ENCODE measurements at places on chromosomes 13 and 19.

GRCh38 chr13:43274881-43275280 lies 251.5 kb downstream of the DNAJC15 start:
- no peak for DNase-seq

- no peak for DNase-seq
These were observed 77.3 kb upstream of the GPR183 start for GRCh38 chr13:99384468-99384867.

DNA sequence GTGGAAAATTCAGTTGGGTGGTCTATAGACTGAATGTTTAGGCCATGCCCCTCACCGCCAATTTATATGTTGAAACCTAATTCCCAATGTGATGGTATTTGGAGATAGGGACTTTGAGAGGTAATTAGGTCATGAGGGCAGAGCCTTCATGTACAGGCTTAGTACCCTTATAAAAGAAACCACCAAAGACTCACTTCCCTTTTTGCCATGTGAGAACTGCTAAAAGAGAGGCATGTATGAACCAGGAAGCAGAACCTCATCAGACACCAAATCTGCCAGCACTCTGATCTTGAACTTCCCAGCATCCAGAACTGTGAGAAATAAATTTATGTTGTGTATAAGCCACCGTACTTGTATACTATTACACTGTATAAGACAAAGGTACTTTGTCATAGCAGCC lies 40.6 kb downstream of the UQCRFS1 start:
- no peak for DNase-seq

DNA sequence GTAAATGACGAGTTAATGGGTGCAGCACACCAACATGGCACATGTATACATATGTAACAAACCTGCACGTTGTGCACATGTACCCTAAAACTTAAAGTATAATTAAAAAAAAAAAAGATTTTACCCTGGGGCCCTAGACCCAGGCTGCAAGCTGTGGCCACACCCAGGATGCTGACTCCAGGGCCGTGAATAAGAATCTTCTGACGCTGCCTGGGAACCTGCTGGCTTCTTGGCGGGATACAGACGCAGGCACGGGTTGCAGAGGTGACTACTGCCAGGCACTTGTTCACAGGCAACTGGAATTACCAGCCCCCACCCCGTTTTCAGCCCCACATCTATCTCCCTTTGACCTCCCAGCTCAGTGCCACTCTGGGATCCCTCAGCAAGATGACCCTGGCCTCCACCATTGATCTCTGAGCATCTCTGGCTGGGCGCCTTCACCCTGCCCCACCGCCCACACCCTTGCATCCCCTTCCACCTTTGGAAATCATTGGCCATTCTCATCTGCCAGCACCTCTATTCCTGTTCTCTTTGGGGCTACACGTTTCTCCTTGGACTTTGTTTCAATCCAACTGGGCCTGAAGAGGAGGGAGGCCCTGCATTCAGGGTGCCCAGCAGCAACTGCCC lies 21.1 kb upstream of the CFAP97D2 start:
- DNase-seq: no peak

DNA sequence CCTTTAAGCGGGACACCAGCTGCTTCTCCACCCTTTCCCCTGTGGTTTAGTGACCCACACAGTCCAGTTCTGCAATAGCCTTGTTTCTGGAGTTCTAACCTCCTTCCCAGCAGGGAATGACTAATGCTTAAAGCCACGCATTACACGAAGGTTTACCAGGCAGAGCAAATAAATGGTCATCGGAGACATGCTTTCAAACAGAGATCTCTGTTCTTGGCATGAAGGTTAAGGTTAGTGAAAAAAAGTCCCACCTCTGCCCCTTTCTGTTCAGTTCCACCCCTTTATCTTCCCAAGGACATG lies 25.3 kb upstream of the MEDAG start:
- peak; percentile 85 for DNase-seq

- DNase-seq: no peak
These were observed 9.1 kb downstream of the GRIN3B start for GRCh38 chr19:1009041-1009980.

DNA sequence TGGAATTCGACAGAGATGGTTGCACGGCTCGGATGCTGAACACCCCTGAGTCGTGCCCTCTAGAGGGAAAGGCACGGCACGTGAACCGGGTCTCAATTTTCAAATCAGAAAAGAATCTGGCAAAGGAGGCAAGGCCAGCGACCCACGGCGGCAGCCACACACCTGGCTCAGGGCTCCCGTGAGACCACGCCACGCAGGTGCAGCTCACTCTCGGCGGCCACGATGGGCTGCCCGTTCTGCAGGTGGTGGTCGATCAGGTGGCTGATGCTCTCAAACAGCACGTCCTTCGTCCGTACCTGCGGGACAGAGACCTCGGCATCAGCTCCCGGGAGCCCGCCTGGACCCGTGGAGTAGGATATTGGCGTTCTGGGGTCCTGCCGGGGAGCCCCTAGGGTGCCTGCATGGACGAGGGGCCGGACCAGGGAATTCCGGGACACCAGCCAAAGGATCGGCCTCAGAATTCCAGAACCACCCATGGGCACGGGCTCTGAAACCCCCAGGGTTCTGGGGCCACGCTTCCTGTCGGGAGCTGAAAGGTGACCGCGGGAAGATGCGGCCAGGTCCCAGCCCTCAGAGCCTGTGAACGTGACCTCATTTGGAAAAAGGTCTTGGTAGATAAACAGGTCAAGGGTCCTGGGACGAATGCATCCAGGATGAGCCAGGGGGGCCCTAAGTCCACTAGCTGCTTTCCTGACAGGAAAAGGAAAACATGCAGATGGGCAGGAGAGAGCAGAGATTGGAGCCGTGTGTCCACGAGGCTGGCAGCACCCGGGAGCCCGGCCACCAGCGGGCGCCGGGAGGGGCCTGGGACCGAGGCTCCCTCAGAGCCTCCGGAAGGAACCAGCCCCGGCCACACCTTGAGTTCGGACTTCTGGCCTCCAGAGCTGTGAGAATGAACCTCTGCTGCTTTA lies 10.1 kb upstream of the C2CD4C start:
- DNase-seq: no peak

DNA sequence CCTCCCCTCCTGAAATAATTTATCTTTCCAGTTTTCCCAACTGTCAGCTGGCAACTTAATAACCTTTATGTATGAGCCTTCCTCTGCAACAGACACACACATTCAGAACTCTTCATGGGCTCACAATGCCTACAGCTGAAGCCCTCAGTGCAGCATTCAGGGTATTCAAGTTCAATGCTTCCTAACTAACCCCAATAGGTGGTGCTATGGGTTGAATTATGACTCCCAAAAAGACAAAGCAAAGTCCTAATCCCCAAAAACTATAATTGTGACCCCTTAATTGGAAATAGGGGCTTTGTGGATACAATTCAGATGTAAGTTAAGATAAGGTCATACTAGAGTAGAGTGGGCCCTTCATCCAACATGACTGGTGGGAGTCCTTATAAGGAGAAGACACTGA lies 202.2 kb downstream of the SUCLA2 start:
- DNase-seq: no peak

DNA sequence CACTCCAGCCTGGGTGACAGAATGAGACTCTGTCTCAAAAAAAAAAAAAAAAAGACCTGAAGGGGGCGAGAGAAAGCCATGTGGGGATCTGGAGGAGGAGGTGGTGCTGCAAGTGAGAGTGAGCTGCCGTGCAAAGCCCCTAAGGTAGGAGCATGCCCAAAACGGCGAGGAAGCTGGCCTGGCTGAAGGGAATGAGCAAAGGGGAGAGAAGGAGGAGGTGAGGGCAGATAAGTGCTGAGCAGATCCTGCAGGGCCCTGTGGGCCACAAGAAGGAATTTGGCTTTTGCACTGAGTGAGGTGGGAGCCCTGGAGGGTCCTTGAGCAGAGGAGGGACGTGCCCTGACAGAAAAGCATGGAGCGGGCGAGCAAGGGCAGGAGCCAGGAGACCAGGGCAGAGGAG lies 19.4 kb upstream of the ADGRE5 start:
- DNase-seq: no peak

DNA sequence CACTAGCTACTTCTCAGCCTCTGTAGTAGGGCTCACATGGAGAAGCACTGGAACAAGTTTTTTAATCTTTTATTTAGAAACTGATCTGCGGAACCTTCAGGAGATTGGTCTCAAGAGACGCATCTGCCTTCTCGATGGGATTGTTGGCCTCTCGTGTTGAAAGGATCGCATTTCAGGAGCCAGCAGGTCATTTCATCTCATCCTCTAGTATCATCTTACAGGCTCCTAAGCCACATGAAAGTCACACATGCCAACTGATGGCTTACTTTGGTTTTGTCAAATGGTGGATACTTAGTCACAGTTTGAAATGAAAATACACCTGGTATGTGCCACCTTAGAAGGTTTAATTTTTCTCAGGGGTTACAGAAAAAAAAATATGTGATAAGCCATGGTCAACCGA lies 1703.6 kb downstream of the EFNB2 start:
- no peak for DNase-seq

- DNase-seq: no peak
These were observed 1972.2 kb downstream of the OLFM4 start for GRCh38 chr13:55000844-55001243.

GRCh38 chr19:34577531-34578101 lies 96.1 kb downstream of the WTIP start:
- DNase-seq: no peak
